ENCODE measurements at places on chromosomes 16 and 17.

DNA sequence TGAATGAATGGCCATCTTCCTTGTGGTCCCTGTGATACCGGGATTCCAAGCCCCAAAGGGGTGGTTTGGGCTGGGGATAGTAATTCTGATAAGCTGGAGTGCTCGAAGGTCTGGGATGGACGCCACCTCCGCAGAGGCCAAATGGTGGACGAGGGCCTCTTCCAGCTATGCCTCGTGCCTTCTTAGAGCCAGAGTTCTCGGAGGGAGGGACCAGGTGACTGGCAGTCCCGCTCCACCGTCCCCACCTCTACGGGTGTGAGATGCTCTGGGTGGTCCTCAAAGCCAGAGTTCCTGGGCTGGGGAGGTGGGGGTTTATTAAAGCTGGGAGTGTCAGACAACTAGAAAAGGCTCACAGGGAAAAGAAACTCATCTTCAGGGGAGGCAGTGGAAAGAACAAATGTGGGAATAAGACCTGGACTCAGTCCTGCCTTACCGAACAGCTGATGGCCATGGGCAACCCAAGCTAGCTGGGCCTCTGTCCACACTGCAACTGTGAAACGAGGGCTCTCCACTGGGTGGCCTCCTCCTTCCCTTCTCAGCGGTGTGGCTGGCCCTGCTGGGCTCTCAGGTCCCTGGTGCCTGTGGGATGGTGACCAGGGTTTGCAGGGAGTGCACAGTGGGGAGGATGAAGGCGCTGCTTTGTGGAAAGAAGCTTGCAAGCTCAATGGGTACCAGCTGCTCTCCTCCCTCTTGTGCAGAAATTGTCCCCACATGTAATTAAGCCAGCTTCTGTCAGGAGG is 75.2 kb downstream of the N4BP1 start:
- no peak for DNase-seq

- no peak for DNase-seq
Observed at GRCh38 chr17:3911271-3912053, 4.8 kb downstream of the P2RX1 start.

- DNase-seq, result peak; percentile 29
Observed at GRCh38 chr17:37359682-37360188, 16.1 kb upstream of the C17orf78 start.

- DNase-seq, result no peak
Observed at GRCh38 chr16:10988164-10988803, 43.9 kb downstream of the CLEC16A start.

DNA sequence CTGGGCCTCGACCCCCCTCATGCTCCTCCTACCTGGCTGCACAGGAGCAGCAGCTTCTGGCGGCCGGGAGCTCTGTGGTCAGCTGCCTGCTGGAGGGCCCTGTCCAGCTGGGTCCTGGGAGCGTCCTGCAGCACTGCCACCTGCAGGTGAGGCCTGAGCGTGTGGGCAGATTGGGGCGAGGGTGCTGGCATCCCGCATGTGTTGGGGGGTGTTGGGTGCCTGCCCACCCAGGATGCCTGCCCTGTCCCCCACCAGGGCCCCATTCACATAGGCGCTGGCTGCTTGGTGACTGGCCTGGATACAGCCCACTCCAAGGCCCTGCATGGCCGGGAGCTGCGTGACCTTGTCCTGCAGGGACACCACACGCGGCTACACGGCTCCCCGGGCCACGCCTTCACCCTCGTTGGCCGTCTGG is 16.5 kb downstream of the FCSK start:
- DNase-seq, result peak; percentile 58

DNA sequence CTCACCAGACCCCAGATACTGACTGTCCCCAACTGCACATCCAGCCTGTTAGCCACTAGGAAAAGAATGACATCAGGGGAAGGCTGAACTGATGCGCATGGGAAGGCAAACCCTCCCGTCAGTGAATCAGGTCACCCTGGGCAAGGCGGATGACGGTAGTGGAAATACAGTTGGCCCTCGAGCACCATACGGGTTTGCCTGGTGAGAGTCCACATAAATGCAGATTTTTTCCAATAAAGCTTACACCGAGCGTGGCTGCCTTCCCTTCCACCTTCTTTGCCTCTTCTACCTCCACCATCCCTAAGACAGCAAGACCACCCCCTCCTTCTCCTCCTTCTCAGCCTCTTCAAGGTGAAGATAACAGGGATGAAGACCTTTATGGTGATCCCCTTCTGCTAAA is 236.1 kb upstream of the TNRC6C start:
- peak; percentile 1 for DNase-seq

DNA sequence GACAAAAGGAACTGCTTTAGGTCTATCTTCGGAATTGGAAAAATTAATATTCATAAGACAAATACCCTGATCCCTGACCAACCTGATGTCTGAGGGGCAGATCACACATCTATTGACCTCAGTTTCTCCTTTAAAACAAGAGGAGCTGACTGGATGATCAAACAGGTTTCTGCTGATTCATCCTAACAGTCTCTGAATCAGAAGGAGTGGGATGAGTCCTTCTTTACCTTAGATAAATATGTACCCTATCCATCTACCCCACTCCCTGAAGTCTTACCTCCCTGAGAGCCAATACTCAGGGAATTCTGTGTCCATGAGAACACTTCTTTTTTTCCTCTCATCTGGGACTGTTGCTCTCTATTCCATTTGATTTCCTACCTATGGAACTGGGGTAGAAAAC is 80.3 kb upstream of the CRHR1 start:
- DNase-seq, result no peak

DNA sequence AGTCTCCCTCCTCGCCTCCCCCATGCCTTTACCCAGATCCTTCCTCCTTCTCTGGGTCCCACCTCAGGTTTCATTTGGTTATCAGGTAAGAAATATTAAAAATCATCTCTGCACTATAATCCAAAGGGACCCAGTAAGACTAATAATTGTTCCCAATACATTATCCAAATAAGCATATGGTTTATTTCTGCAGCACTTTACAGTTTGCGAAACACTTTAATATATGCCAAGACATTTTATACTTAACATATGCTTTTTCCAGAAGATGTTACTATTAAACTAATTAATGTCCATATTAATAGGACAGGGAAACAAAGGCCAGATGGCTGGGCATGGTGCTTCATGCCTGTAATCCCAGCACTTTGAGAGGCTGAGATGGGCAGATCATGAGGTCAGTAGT is 33.3 kb downstream of the CD300LF start:
- no peak for DNase-seq

GRCh38 chr16:59886021-59886420 is 1151.9 kb upstream of the GOT2 start:
- peak; percentile 1 for DNase-seq

GRCh38 chr16:2584729-2585650 is 47.2 kb downstream of the PDPK1 start:
- peak; percentile 75 for DNase-seq

GRCh38 chr16:66953462-66954096 is 7.5 kb upstream of the CES3 start:
- DNase-seq, result no peak

DNA sequence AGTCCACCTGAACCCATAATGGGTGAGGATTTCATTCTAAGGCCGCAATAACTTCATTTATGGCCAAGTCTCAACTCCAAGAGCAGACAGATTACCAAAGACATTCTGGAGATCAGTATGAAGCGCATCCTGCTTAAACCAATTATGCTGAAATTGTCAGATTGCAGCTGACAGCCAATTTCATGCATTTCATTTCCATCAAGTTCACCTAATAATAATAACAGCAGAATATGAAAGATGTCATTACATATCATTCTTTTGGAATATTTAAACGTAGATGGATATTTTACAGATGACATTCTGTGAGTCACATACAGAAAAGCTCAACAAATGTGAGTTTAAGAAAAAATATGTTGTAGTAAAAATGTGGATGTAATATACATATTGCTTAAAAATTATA is 54.9 kb upstream of the NACA2 start:
- DNase-seq, result no peak

DNA sequence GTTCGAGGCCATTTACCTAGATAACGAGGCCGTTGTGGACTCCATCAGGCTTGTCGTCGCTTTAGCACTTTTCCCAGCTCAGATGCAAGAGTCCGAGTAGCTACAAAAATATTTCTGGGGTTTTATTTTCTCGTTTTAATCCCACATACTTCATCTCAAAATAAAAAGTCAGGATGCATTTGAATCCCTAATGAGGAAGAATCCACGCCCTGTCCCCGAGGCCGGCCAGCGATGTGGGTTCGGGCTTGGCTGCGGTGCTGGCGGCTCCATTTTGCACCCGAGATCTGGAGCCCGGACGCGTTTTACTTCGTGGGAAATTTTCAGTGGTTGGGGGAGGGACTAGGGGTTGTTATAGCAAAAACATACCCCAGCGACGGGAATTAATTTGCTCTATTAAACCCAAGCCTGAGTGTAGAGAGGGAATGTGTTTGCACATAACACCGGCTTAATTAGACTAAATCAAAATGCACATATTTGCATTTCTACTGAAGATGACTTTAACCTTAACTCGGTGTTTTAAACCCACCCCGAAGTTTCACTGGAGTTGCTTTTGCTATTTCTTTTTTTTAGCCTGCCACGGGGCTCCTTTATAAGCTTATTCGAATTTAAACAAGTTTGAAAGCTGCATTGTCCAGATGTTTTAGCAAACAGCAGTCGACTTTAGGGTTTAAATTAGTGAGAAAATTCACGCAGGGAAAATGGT is 4.8 kb downstream of the IRX5 start:
- no peak for DNase-seq

- no peak for DNase-seq
Observed at GRCh38 chr17:57782647-57783337, 37.7 kb upstream of the CCDC182 start.

DNA sequence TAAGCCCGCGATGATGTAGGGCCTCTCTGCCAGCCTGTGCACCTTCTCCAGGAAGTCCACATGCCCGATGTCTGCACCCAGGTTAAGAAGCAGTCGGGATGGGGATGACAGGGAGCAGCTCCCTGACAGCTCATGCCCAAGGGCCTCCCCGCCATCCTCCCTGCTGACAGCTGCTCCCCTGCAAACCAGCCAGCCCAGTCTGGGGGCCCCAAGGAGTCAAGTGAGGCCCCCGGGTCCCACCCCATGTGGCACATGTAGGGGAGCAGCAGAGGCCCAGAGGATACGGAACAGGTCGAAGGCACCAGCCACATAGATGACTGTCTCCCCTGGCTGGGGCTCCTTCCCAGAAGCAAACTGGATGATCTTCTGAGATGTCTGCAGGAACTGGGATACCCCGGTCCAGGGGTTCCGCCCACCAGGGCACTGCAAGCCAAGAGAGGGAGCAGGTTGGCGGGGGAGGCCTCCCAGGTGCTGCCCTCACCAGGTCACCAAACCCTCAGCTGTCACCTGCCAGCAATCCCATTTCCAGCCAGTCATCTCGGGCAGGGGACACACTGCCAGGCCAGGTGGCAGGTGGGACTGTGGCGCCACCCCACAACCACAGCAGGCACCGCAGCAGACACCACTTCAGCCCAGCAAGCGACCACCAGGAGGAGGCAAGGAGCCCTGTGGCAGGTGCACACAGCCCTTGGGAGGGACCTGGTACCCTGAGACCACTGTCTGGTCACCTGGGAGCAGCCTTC is 4.6 kb downstream of the PCYT2 start:
- no peak for DNase-seq

- no peak for DNase-seq
Observed at GRCh38 chr17:72498364-72499210, 377.8 kb downstream of the SOX9 start.

GRCh38 chr16:4574919-4575705 is 19.0 kb downstream of the C16orf96 start:
- no peak for DNase-seq

DNA sequence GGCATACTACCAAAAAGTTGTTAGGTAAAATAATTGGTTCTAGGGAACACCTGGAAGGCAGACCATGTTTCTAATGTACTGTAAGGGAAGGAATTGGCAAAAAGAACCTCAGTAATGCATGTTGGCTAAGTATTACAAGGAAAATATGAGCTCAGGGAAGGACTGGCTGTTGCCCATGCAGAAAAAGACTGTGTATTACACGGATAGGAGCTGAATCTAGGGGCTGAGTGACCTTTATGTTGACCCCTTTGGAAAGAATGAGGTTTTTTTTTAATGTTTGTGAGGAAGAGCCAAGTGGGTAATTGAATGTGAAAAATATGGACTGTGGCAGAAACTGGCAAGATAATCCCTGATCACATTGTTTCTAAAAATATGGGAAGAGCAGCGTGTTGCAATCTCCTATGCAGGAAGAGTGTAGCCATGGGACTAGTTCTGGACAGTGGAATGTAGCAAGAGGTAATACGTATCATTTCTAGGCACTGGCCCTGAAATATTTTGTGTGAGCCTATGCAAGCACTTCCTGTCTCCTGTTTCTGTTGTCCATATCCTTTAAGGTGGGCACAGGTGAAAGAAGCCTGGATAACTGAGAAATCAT is 95.1 kb upstream of the CNTNAP4 start:
- DNase-seq, result no peak

DNA sequence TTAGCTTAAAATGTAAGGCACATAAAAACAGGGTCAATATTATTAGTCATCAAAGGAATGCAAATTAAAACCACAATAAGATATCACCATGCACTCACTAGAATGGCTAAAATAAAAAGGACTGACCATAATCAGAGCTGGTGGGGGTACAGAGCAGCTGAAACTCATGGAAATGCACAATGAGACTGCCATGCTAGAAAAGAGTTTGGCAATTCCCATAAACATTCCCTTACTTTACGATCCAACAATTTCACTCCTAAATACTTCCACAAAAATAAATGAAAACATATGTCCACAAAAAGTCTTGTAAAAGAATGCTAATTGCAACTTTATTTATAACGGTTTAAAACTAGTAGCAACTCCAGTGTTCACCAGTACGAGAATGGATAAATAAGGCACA is 36.1 kb upstream of the ERCC4 start:
- DNase-seq, result no peak

DNA sequence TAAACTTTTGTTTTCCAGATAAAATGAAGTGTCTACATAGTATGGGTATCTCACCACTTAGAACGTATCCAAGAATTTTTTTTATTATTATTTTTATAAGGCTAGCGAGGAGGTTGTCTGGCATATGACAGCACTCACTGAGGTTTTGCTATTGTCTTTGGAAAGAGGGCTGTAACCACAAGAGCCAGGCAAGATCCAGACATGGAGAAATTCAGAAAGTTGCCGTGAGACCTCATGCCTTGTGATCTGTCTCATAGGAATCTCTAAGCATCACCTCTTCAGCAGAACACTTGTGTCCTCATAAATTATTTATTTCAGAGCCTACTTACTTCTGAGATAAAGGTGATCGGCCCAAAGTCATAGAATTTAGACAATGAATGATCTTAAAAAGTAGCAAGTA is 410.8 kb downstream of the CDH11 start:
- no peak for DNase-seq

DNA sequence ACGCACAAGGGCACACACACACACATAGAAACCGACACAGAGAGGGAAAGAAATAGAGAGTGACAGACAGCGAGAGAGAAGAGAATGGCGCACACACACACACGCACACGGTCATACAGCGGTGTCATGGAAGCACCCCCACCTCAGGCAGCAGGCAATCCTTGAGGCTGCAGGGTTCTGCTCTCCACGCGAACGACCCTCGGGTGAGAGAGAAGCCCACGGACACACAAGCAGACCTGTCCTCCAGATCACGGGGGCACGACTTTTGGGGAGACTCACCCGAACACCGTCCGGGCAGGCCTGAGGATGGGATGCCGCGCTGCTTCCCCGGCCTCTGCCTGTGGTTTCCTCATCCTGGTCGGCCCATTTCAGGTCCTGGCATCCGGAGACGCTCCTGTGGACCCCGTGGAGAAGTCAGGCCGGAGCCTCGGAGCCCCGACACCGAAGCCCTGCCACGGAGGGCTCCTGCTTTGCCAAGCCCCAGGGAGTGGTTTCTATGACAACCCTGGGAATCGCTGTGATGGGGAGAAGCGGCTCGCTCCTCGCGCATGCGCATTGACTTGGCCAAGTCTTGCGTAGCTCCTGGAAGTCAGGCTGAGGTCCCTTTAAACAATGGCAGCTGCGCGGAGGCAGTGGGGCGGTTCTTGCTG is 118.2 kb upstream of the KCNJ18 start:
- peak; percentile 22 for DNase-seq
